ENCODE measurements at places on chromosomes 13 and 19.

GRCh38 chr13:41693434-41693833, 236.1 kb downstream of the RGCC start:
- DNase-seq, result no peak

DNA sequence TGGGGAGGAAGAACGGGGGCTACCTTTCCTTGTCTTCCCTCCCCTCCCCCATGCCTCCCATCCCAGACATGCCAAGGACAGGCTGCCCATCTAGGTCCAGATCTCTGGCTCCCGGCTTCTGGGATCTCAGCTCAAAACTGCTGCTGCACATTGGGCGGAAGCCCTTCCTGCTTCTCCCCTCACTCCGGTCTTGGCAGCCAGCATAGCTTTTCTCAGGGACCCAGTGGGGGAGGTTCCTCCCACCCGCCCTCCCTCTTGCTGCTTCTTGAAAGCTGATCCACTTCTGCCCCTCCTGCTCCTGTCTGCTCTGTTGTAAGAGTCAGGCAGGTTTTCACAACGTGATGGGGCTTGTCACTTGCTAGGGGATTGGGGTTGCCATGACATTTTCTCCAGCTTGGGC, 21.7 kb upstream of the RNF17 start:
- no peak for DNase-seq

GRCh38 chr13:39417131-39417530, 185.9 kb downstream of the LHFPL6 start:
- no peak for DNase-seq

DNA sequence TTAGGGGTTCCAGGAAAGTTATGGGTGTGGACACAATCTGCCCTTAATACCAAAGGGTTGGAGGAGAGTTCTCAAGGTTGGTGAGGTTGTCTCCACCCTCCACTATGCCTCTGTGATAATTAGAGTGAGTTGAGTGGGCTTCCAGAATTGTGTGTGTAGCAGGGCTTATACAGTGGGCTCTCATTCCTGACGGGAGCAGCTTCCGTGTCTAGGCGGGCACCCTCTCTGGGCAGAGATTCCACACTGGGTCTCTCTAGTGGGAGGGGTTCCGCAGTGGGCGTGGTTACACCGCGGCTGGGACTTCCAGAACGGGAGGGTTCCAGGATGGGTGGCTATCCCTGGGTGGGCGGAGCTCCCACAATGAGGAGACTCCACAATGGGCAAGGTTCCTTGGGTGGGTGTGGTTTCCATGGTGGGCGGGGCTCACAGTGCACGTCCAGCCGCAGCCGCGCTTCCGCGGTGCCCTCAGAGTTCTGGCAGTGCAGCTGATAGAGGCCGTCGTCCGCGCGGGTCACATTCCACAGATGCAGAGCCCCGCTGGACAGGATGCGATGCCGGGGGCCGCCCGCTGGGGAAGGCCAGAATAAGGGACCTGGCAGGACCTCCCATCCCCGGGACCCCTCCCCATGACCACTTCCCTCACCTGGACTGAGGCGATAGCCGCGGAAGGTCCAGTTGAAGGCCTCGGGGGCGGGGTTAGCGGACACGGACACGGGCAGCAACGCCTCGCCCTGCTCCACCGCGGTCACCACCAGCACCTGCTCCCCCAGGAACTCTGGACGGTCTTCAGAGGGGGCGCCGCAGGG, 8.4 kb downstream of the NPHS1 start:
- DNase-seq, result no peak

All from activated T-helper 1 cell treated with anti-CD3 and anti-CD28 coated beads, Interleukin-2, amount 50 U/mL, for 16 hours (primary cell).